ENCODE measurements at places on chromosomes 16 and 17.
A peak's percentile ranks its signal among the peaks of the same experiment; 100 is the strongest.

DNA sequence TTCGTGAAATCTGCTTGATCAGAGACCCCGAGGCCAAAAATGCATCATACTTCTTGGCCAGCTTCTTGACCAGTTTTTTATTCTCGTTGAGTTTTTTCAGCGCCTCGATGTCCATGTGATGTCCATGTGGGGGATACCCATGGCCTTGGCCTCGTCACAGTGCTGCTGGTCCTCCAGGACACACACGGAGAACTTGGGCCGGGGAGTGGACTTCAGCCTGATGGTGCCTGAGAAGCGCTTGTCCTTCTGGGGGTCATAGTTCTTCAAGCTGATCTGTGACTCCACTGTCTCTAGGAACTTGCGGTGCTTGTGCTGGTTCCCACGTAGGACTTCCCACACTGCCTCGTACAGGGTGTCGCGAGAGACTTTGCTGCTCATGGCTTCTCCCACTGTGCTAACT lies 16.7 kb downstream of the COX4I1 start:
- no peak for DNase-seq

- no peak for DNase-seq
These were observed 128.7 kb downstream of the CHD9 start for GRCh38 chr16:53183442-53183841.

- no peak for DNase-seq
These were observed 66.9 kb upstream of the RCVRN start for GRCh38 chr17:9971991-9972390.

GRCh38 chr16:4477966-4478365 lies 1.8 kb downstream of the HMOX2 start:
- no peak for DNase-seq

DNA sequence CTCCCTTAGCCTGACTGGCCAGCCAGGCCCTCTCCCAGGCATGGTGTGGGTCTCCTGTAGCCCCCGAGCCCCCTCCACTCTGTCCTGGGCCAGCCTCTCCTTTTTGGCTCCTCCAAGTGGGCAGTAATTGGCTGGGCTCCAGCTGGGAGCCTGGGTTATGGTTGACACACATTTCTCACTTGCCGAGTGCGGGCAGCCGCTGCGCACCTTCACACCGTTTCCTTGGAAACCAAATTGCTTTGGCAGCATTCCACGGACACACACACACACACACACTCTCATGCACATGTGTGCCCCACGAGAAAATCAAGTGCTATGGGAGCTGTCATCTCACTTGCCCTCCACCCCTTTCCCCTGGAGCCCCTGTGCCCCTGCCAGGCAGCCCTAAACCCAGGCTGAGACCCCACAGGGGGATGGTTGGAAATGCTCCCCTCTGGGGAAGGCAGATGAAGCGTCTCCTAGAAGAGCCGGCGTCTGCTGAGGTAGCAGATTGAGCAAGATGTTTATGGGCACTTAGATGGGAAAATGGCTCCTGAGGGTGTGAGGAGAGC lies 402.7 kb upstream of the TNRC6C start:
- DNase-seq: no peak

DNA sequence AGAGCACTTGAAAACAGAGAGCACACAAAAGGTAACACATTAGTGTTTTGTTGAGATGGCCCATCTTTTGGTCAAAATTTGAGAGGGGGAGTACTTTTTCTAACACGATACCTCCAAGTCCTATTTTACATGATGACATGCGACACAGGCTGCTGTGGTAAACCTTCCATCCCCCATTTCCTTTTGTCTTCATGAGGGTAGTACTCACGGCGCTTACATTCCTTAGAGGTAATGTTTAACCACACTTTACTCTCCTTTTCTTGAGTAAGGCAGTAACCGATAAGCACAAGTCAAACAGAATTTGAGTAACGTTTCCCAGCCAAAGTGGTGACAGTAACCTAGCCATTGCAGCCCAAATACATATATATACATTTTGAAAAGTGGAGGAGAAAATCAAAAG lies 35.8 kb upstream of the PITPNM3 start:
- no peak for DNase-seq

DNA sequence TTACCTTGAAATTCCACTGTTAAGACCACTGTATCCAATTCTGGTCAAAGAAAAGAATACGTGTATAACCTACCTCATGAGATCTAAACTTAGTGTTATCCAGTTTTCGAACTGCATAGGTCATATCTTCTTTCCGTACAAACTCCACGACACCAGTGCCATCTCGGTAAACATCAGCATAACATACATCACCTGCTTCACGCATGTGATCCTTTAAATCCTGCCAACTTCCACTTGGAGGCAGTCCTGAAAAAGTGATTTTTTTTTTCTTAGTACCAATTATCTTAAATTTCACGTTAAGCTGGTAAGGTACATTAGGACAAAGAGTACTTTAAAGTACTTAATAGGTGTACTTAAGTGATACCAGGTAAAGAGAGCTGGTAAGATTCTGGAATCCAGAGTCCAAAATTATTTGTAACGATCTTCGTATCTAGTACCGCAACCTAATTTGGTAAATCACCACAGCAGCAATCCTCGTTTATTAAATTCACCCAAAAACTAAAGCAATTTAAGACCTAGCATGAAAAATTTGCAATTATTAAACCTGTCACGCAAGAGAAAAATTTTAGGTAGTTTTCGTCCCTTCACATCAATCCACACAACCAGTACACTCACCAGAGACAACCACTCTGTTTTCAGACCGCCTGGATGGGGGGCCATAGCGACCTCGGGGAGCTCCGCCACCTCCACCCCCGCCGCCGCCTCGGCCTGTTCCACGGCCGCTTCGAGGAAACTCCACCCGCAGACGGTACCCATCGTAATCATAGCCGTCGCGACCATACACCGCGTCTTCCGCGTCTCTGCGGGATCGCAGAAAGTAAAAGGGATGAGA lies 1.1 kb downstream of the SRSF1 start:
- peak; percentile 68 for DNase-seq

GRCh38 chr16:55949518-55949917 lies 74.3 kb upstream of the CES5A start:
- DNase-seq: no peak

DNA sequence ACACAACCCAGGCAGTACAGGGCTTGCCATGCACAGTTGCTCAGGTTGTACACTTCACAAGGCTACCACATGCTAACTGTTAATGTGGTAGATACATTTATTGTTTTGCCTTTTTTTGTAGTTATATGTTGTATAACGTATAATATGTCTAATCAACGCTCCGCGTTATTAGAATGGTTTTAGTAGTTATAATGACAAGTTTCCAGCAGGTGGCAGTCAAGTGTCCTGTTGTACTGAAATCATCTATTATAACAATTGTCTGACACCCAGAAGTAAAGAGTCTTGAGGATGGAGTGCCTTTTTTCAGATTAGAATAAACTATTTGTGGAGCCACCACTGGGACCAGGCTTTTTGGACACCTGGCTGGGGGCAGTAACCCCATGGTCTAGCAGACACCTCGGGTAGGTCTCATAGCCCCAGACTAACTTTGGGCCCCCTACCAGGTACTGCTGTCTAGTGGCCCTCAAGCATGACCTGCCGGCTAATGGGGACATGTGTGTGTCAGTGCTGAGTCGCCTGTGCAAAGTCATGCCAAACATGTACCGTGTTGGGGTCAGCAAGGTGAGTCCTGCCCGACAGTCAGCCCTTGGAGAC lies 32.8 kb downstream of the MYO15A start:
- DNase-seq: peak; percentile 5

DNA sequence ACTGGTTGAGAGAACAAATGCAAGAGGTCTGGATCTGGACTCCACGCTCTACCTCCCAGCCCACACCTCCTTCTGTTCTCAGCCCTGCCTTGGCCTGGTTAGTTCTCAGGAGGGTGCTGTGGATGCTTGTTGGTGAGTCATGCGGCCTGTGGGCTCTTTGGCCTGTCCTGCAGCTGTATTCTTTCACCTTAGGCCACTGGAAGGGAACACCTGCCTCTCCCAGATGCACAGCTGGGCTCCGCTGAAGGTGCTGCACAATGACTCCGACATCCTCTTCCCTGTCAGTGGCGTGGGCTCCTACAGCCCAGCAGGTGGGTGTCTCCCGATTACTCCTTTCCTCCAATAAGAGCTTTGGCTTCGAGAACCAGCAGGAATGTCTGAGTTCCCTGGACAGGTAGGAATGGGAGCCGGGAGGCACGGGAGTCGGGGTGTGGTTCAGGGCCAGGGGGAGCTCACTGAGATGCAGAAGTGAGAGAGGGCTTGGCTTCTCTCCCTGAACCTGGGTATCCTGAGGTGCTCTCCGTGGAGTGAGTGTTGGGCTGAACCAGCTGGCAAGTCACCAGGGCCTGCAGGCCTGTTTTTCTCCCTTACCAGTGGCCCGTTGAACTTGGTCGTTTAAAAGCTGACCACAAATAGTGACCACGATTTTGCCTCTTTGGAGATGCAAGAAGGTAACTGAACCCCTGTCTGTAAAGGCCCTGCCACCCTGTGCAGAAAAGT lies 85.0 kb downstream of the SNX29 start:
- no peak for DNase-seq

DNA sequence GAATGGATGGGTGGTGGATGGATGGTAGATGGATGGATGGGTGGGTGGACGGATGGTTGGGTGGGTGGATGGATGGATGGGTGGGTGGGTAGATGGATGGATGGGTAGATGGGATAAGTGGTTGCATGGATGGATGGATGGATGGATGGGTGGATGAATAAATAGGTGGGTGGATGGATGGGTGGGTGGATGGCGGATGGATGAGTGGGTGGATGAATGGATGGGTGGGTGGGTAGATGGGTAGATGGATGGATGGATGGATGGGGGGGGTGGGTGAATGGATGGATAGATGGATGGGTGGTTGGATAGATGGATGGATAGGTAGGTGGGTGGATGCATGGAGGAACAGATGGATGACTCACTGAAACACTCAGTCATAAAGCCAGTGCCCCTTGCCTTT lies 51.0 kb upstream of the FASN start:
- no peak for DNase-seq

DNA sequence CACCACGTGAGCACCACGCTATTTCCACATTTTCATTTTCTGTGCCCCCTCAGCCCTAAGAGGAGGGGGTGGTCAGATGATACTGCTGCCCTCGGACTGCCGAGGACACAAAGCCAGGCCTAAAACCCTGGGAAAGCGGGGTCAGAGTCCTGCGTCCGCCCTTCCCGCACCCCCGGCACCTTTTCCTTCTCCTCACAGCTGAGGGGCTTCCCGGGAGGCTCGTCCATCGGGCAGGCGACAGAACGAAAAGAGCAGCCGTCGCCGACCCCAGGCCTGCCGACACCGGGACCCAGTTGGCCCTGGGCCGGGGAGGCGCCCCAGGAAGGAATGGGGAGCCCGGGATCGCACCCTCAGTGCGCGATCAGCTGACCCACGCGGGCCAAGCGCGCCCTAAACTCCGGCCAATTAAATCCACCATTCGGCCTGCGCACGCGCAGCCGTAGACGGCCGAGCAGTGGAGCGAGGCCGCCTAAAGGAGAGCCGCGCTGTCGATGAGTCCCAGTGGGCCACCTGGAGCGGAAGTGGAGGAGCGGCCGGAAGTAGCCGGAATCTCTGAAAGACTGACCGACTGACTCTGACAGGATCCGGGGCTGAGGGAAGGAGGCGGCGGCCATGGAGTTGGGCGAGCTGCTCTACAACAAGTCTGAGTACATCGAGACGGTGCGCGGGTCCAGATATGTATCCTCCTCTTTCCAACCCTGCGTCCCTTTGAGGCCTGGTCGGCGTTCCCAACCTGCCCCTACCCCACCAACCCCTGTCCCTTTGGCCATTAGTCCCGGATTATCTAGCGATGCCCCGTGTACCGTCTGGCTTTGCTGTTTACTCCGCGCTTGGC lies at the start of the genes DCTN5 and PALB2:
DCTN5 (plus strand) TSS at position 536 of the 835 bp plus-strand sequence; CDS start at position 613, 77 bp downstream.
PALB2 (minus strand) TSS at position 380 of the 835 bp plus-strand sequence; CDS start at position 227, 153 bp downstream.
- DNase-seq: peak; percentile 90

DNA sequence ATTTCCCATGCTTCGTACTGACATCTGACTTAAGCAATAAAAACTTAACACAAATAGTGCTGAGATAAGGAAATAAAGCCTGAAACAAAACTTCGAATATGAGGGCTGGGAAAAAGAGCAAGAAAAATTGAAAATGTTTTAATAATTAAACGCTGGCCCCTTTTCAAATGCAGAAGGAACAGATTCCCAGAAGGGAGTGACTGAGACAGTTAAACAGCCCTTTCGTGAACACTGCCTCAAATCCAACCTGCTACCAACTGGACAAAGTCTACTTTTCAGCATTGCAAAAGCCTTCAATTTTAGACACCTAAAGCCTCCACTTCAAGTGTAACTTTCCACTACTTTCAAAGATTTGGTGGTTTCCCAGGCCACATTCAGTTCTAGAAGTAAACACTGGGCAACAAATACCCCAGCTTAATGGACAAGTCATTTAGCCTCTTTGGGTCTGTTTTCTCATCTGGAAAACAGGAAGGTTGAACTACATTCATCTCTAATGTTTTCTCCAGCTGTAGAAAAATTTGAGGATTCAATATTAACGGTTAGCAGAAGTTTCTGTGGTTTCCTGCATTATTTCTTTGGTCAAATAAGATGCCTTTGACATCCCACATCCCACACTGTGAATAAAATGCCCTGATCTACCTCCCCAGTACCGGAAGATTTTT lies 11.8 kb downstream of the RFFL start:
- no peak for DNase-seq

DNA sequence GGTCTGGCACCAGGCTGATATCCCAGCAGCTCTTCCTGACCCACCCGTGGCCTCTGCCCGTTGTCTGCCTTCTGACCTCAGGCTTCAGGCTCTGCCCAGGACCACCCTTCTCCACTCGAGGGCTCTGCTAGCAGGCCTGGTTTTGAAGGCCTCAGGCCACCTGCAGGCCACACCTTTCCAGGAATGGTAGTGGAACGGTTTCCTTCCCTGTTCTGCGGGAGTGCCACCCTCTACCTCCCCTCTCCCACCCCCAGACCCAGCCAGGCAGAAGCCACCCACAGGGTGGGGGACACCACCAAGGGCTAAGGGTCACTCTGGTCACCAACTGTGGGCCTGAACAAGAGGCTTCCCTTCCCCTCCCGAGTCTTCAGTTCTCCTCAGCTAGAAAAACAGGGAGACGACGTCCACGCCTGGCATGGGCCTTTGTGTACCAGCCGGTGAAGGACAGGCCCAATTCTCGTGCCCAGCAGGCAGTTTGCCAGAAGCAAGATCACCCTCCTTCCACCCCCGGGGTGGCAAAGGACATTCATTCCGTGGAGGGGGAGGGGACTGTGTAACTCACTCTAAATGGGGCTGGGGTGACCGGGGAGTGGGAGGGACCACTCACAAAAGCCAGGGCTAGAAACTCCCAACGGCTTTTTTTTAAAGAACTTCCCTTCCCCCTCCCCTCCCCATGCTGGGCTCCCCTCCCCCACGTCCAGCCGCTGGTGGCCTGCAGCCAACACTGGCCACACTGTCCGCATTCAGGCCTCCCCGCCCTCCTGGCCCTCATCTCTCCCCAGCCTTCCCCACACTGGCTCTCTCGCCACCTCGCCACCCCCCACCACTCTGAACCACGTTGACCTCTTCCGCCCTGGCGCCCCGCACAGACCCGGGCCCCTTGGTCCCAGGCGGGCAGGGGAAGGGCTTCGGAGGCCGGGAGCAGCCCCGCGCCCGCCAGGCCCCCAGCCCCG lies 7.7 kb downstream of the CBX4 start:
- DNase-seq: no peak

- no peak for DNase-seq
These were observed 9.1 kb downstream of the FLCN start for GRCh38 chr17:17227608-17228520.

- no peak for DNase-seq
These were observed 20.2 kb downstream of the METTL22 start for GRCh38 chr16:8641671-8642070.
